ENCODE measurements at places on chromosomes 13 and 19. TPM values are rescaled to one million over a fixed set of nuclear protein-coding genes. Genes with fewer than 3 reads are reported as not detected.

The LGALS7 gene
- 1.3 TPM for total RNA-seq

The VAV1 gene
- total RNA-seq = 15.5 TPM

The ZNF835 gene
- 5.3 TPM for total RNA-seq

The PSG2 gene
- not detected for total RNA-seq

The TEX26 gene
- not detected for total RNA-seq

The CGB2 gene
- not detected for total RNA-seq

The ITGBL1 gene
- total RNA-seq = 7.7 TPM

The NKPD1 gene
- 0.09 TPM for total RNA-seq

The CLDN10 gene
- 144 TPM for total RNA-seq

The PSPC1 gene
- total RNA-seq = 57.6 TPM

The CLDND2 gene
- 1.1 TPM for total RNA-seq

The CDX2 gene
- total RNA-seq = not detected

DNA sequence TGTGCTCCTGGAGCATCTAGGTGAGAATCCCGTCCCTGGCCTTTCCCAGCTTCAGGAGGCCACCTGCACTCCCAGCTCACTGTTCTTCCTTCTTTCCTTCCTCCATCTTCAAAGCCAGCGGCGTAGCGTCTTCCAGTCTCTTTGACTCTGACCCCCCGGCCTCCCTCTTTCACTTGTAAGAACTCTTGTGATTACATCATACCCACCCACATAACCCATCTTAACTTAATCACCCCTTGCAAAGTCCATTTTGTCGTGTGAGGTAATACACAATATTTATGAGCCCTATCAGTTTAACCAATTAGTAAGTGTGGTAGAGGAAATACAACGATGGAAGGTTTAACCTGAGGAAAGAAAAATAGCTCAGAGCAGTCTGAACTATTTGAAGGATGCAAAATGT is 4.6 kb upstream of the CDC16 start:
- H3K36me3 ChIP-seq = no peaks in the 10 kb centered on the region
- H3K4me1 ChIP-seq = no peaks in the 10 kb centered on the region
- H3K27ac ChIP-seq = no peak overlapping the region
- peaks cover 3% of the 10 kb centered on the region for H3K27me3 ChIP-seq

DNA sequence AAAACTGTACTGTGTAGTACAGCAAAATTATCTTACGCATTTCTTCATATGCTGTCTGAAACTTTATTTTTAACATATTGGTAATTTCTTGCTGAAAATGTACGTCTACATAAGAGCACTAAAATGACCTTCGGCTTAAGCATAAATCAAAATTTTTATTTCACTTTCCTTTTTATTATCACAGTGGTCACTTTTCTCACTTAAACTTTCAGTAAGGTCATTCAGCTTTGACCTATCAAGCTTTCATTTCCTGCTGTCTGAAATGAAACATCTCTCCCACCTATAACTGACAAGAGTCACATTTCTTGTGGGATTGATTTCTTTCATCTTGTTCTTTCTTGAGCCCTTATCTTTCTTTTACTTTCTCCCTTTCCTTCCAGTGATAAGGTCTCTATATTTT is 2212.7 kb upstream of the PCDH20 start:
- no peak overlapping the region for H3K27ac ChIP-seq
- H3K4me3 ChIP-seq = no peak overlapping the region
- DNase-seq = no peak
- H3K27me3 ChIP-seq = no peaks in the 10 kb centered on the region

- H3K36me3 ChIP-seq = peaks cover 2% of the 10 kb centered on the region
- no peaks in the 10 kb centered on the region for H3K27me3 ChIP-seq
- no peaks in the 10 kb centered on the region for H3K4me1 ChIP-seq
These were observed 9.0 kb upstream of the GPR183 start for GRCh38 chr13:99316224-99316623.

DNA sequence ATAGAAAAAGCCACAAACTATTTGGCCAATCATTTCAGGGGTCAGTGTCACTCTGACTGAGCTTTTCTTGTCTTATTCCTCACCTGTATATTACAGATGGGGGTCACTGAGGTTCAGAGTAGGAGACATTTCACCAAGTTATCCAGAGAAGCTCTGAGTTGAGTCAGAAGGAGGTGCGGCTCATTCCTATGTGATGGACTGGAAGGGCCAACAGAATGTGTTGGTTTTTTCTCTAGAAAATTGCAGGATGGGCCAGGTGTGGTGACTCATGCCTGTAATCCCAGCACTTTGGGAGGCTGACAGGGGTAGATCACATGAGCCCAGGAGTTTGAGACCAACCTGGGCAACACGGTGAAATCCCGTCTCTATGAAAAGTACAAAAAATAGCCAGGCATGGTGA is 24.5 kb upstream of the ZNF83 start:
- H3K4me3 ChIP-seq = no peak overlapping the region
- no peaks in the 10 kb centered on the region for H3K36me3 ChIP-seq
- H3K27ac ChIP-seq = peak overlapping the region; percentile 34
- DNase-seq = no peak
- H3K4me1 ChIP-seq = peaks cover 6% of the 10 kb centered on the region
- no peaks in the 10 kb centered on the region for H3K27me3 ChIP-seq

GRCh38 chr13:76759877-76760276 is 126.3 kb downstream of the KCTD12 start:
- no peaks in the 10 kb centered on the region for H3K27me3 ChIP-seq
- no peaks in the 10 kb centered on the region for H3K36me3 ChIP-seq
- no peaks in the 10 kb centered on the region for H3K4me1 ChIP-seq
- no peak overlapping the region for H3K27ac ChIP-seq
- no peak overlapping the region for H3K4me3 ChIP-seq
